ENCODE measurements at places on chromosomes 7 and 10.

DNA sequence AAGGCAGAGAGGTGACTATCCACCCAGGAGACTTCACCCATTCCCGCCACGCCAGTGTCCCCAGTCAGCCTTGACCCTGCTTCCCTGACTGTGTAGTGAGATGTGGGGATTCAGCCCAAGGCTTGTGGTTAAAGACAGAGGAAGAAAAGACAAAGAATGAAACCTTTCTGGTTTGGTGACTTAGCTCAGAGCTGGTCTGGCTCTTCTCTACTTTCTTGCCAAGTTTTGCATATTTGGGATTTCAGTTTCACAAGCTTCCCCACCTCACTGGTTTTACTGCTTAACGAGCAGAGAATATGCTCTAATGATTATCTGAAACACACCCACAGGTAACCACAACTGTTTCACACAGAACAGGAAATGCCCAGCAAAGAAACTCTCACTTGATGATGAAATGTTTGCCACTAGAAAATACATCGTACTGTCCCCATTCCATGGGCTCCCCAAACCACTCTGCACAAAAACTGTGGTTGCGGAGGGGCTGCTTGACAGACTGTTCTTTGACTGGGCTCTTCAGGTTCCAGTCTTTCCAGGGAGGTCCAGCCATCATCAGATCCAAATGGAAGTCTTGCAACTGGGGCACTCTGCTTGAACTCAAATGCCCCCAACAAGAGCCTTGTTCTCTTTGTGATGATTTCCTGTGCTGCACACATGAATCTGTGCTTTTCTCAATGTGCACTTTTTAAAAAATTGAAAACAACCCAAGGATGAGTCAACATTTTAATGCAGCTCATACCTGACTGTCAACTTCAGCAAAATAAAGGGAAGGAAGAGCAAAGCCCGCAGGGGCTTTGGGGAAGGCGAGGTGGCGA is 95.5 kb downstream of the CTBP2 start:
- DNase-seq = no peak

DNA sequence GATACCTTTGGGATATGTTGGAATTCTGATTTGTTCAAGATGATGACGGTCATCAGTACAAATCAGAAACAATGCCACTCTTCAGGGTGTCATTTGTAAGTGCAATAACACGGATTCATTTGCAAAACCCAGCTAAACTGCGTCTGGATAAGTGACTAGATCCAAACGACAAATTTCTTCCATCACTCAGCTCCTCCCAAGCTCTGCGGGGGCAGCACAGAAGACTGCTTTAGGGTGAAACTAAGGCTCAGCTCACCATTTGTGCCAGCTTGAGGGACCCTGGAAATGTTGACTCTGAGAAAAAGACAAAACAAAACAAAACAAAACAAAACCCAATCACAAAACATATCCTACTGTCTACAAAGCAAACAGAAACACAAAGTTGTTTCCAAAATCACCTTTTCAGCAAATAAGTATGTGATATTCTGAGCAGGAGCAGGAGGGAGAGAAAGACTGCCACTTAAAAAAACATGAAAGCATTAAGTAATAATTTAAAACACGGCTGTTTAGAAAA is 8.0 kb downstream of the EVX1 start:
- DNase-seq = no peak

GRCh38 chr10:114315566-114316420 is 76.7 kb downstream of the VWA2 start:
- DNase-seq = no peak

DNA sequence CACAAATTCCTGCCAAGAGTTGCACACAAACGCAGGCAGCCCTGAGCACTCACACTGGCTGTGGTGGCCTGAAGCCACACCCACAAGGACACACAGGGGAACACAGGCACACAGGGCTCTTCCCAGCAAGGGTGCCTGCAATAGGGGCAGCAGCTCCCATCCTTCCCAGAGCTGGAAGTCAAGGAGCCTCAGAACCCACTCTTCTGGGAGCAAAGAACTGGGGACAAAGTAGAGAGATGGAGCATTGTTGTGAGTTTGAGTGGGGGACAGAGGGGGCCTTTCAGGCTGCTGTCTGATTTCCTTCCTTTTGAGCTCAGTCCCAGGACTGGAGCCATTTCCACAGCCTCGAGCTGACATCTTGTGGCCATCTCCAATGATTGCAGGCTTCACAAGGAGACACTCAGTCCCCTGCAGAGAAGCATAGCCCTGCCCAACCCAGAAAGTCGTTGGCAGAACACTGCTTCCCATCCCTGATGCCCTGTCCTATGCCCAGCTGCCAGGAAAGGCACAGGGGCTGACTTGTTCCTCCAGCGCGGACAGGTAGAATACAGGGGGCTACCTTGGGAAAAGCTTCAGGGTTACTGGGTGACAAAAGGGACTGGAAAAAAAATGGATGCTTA is 34.4 kb upstream of the SLF2 start:
- DNase-seq = no peak

GRCh38 chr7:38049679-38050078 is 128.4 kb upstream of the STARD3NL start:
- no peak for DNase-seq

- DNase-seq = no peak
These were observed 2.1 kb downstream of the MTURN start for GRCh38 chr7:30136743-30137485.

- DNase-seq = no peak
These were observed 706.7 kb downstream of the PCDH15 start for GRCh38 chr10:54094321-54094720.

DNA sequence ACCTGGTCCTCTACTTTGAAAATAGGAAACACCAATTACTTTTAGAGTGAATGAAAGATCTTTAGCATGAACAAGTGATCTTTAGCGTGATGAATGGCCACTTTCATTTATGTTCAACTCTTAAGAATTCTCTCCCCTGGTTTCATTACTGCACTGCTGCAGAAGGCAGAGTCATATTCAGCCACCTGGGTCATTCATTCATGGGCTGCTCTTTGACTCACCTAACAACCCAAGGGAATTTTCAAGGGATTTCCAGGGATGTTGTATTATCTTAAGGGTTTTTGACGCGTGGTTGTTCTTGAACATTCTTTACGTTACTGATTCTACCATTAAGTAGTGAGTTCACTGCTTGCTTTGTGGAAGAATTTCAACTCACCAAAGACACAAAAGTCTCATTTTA is 87.3 kb upstream of the STK17A start:
- DNase-seq = no peak

GRCh38 chr10:127577376-127578258 is 28.5 kb downstream of the NPS start:
- DNase-seq = no peak

- DNase-seq = no peak
These were observed 34.0 kb downstream of the DLD start for GRCh38 chr7:107924841-107925504.

GRCh38 chr7:68542831-68543230 is 1055.4 kb upstream of the AUTS2 start:
- no peak for DNase-seq

GRCh38 chr10:46328853-46329689 is 42.3 kb downstream of the ANTXRL start:
- no peak for DNase-seq

GRCh38 chr10:30600005-30600404 is 29.5 kb downstream of the LYZL2 start:
- DNase-seq = no peak

DNA sequence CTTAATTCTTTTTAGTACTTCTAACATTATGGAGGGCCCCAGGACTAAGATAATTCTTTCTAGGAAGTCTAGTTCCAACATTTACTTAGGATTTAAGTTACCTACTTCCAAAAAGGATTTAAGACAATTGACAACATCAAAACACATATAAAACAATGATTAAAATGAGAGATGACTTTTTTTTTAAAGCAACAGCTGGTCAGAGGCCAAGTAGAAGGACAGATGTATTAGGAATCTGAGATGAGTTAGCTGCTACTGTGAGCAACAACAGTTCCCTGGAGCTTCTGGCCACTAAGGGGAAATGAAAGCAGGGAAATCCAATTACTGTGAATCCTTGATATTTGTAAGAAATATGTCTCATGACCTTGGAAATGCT is 222.3 kb downstream of the PHTF2 start:
- DNase-seq = no peak

- DNase-seq = no peak
These were observed 560.9 kb downstream of the DNAJB6 start for GRCh38 chr7:157897681-157898080.

DNA sequence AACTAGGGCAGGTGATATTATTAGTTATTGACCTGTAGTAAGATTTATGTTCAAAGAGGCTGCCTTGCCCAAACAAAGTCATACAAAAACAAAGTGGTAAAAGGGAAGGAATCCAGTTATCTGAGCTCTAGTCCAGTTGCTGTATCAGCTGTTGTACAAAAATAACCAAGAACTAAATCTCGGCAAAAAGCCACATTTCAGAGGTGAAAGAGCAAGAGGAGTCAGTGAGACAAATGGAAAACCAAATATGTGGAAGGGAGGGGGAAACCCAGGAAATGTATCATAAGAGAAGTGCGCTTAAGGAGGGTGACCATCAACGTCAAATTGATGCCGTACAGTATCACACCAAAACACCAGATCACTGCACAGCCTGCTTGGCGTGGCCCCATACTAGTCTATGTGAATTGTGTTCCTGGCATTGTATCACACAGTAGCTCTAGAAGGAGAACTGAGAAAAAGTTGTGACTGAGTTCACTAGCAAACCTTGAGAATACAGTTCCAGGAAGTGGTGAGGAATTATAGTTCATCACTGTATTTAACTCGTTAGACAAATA is 6.4 kb downstream of the AGBL3 start:
- no peak for DNase-seq

DNA sequence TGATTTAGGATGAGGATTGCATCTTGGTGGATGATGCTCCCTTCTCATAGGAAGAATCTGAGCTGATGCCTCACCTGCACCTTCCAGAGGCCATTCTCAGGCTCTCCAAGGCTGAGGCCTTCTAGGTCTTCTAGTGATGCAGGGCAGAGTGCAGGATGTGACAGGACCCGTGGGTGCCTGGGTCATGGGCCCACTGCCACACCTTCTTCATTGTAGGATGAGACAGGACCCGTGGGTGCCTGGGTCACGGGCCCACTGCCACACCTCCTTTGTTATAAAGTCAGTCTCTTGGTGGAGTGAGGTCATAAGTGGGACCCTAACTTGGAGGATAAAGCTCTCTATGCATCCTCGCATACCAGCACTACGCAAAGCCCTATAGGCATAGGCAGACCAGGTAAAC is 109.9 kb upstream of the TCERG1L start:
- DNase-seq = no peak

DNA sequence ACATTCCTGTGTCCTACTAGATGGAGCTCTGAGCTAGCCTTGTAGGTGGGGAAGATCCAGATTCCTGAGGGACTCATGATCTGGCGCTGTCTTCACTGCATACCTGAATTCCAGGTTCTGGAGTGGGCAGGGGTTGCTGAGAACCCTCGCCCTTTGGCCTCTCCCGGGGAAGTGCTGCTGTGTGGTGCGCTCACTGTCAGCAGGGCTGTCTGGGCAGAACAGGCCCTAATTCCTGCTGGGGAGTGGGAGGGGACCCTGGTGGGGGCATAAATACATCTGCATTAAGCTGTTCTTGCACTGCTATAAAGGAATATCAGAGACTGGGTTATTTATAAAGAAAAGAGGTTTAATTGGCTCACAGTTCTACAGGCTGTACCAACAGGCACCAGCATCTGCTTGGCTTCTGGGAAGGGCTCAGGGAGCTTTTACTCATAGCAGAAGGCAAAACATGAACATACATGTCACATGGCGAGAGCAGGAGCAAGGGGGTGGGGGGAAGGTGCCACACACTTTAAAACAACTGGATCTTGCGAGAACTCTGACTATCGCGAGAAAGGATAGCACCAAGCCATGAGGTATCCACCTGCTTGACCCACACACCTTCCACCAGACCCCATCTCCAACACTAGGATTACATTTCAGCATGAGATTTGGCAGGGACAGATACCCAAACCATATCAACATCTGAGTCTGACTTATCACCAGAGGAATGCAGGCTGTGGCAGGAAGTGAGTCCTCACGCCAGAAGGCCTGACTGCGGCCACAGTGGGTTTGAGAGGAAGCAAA is 115.0 kb downstream of the ADCY1 start:
- DNase-seq = no peak

- DNase-seq = no peak
These were observed 222.9 kb downstream of the GLRX3 start for GRCh38 chr10:130358981-130359650.

- DNase-seq = no peak
These were observed 51.7 kb downstream of the EBF3 start for GRCh38 chr10:129912166-129912917.

GRCh38 chr10:49290131-49290530 is 8.8 kb upstream of the C10orf71 start:
- DNase-seq = no peak

- DNase-seq = no peak
These were observed 14.4 kb downstream of the RAMP3 start for GRCh38 chr7:45171946-45172345.

GRCh38 chr7:74396993-74397392 is 56.7 kb upstream of the GTF2IRD1 start:
- no peak for DNase-seq

GRCh38 chr7:66902844-66903180 is 18.2 kb upstream of the TMEM248 start:
- DNase-seq = no peak

GRCh38 chr7:157857578-157858075 is 520.8 kb downstream of the DNAJB6 start:
- no peak for DNase-seq

GRCh38 chr10:128217136-128217535 is 90.9 kb upstream of the MKI67 start:
- no peak for DNase-seq

DNA sequence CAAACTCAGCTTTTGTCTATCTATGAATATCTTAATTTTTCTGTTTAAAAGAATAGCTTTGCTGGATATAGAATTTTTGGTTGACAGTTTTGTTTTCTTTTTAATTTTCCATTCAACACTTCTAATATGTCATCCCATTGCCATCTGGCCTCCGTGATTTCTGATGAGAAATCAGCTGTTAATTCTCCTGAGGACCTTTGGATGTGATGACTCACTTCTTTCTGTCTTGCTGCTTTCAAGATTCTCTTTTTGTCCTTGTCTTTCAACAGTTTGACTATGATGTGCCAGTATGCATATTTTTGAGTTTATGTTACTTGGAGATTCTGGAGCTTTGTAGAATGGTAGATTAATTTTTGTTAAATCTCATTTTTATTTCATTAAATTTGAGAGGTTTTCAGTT is 38.4 kb downstream of the ZNF518A start:
- DNase-seq = no peak

GRCh38 chr7:75756206-75756990 is 15.6 kb downstream of the CCL26 start:
- no peak for DNase-seq

- no peak for DNase-seq
These were observed 171.3 kb upstream of the BMPER start for GRCh38 chr7:33733870-33734650.

GRCh38 chr10:49759787-49760551 is 2.2 kb downstream of the OGDHL start:
- DNase-seq = no peak

- DNase-seq = no peak
These were observed 116.2 kb downstream of the CAMK1D start for GRCh38 chr10:12465385-12466136.

- no peak for DNase-seq
These were observed 88.9 kb downstream of the WDFY4 start for GRCh38 chr10:48773580-48773979.

Measured in activated CD8-positive, alpha-beta memory T cell treated with anti-CD3 and anti-CD28 coated beads for 4 hours (primary cell).